Cardiac fibroblast (primary cell): ENCODE measurements at places on chromosomes 5 and 9.

DNA sequence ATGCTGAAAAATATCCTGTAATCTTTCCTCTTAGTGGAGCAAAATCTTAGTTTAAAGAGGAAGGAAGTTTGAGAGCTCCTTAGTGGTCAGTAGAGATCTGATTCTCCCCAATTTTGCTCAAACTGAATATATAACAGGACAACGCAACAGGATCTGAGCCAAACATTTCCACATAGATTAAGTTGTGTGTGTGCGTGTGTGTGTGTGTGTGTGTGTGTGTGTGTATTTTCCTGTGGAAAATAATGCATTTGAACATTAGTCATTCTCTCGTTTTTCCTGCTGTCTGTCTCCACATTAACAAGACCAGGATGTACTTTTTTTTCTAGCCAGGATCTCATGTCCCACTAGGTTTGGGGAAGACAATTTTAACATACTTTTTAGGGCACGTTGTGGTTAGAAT is 312.1 kb upstream of the CDH18 start:
- DNase-seq = peak; percentile 52

DNA sequence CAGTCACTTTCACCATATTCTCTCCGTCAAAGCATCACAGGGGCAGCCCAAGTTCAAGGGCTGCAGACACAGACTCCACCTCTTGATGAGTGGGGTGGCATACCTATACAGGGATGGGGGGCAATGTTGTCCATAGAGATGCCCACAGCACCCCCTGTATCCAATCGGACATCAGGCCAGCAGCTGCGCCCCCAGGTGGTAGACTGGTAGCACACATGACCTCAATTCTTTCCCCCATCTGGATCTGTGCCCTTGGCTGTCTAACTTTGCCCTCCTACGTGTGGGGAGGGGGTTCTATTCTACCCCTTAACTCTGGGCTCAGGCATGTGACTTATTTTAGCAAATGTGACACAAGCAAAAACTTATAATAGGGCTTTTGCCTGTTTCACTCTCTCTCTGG is 84.0 kb upstream of the SLC25A48 start:
- DNase-seq = no peak

DNA sequence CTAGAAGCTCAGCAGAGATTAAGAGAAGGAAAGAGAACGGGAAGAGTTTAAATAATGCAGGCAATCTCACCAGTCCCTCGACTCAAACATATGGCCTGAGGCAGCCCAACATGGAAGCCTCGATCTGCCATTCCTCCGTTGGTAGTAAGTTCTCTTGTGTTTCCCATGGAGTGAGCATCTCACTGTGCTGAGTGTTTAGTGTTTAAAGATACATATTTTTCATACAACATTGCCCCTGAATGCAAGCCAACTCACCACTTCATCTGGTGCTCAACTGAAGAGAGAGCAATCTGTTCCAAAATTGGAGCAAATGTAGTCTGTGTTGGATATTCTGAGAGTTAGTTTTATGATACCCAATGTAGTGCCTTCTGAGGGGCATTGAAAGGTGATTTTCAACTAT is 171.5 kb upstream of the ATP10B start:
- no peak for DNase-seq

GRCh38 chr9:90880066-90880465 is 78.4 kb downstream of the SYK start:
- no peak for DNase-seq

- peak; percentile 32 for DNase-seq
These were observed 39.2 kb downstream of the GRAMD2B start for GRCh38 chr5:126462239-126463014.

- peak; percentile 86 for DNase-seq
These were observed 297.0 kb upstream of the ACTBL2 start for GRCh38 chr5:57779383-57780223.

GRCh38 chr9:70049672-70050271 is 6.1 kb downstream of the MAMDC2 start:
- peak; percentile 90 for DNase-seq

- DNase-seq = no peak
These were observed 11.5 kb upstream of the ADGRV1 start for GRCh38 chr5:90547072-90547536.

DNA sequence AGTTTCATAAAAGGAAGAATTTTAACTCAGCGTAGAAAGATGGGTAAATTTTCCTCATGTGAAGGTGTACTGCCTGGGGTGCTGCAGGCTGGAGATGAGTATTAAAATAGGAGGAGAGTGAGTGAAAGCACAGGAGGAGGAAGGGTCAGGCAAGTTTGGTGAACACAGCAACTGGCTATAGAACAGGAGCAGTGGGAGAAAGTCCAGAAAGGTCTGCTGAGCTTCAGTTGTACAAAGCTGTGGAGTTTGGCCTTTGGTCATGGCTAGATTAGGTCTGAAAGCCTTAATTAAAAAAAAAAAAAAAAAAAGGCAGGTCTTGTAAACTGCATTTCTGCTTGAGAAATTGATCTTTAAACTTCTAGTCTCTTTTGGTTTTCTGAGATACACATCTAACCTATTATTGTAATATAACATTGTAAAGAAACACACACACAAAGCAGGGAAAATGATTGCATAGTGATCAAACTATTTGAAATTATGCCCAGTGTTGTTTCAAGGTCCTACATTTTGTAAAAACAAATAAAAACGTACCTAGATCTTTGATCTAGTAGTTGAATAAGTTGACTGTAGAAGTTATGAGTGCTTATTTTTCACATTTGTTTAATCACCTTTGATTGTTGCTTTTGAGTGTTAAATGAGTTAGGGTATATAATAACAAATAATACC is 43.6 kb downstream of the MAP3K1 start:
- DNase-seq = no peak

DNA sequence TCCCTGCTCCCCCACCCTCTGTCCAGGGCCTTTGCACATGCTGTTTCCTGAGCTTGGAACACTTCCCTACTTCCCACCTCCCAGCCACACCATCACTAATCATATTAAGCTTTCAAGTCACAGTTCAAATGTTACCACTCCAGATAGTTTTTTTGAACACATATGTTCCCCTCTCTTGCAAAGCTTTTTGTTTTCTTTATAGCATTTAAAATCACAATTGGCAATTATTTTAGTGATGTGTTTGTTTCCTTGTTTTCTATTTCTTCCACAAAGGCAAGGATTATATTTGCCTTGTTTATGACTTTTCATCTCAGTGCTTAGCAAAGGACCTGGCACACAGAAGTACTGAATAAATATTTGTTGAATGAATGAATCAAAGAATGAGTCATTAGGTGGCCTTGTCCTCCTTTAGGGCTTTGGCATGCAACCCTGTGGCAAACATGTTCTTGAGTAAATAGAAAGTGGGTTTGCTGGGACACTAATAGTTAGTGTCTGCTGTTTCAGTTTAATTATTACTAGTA is 386.8 kb downstream of the FGF10 start:
- DNase-seq = peak; percentile 77

DNA sequence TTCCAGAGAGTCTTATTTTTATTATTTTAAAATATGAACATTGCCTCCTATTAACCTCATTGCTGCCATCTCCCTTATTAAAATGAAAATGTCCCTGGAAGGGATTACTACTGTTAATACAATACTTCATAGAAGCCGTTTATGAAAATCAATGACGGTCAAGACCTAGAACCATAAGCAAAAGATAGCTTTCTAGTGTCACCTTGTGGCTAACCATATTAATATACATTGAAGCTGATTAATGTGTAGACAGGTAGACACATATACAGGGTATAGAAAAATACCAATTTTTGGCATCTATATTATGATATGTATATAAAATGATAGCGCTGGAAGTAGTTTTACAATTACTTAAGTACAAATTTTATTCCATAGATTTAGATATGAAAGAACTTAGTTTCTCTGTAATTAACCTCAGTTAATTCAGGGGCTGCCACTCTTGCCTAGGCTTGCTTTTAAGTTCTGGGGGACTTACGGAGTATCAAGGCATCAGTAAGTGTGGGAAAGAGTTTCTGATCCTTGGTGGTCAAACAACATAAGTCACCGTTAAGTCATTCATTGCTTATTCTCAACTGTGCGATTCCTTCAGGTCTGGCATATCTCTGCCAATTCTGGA is 2.5 kb upstream of the YTHDC2 start:
- peak; percentile 81 for DNase-seq

DNA sequence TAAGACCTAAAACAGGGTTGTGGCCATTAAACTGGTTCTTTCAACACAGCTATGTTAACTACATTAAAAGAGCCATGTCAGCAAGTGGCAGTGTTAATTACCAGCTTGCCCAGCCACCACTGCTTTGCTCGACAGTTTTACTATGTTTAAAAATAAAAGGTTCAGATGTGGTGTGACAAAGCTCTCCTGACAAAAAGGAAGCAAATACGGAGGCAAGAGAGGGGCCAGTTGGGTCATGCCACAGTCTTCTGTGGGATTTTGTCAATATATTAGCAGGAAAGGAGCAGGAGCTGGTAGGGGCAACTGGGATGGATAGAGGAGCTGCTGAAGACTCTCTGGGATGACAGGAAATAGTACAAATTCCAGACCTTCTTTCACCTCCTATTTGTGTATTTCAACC is 113.5 kb upstream of the PCA3 start:
- no peak for DNase-seq

- DNase-seq = no peak
These were observed 670.1 kb upstream of the CDH9 start for GRCh38 chr5:27708534-27708933.

- peak; percentile 77 for DNase-seq
These were observed 40.2 kb downstream of the NAIF1 start for GRCh38 chr9:128026773-128027541.

GRCh38 chr5:180601591-180602480 is 10.5 kb upstream of the SCGB3A1 start:
- no peak for DNase-seq

GRCh38 chr9:77163884-77164283 is 13.4 kb upstream of the VPS13A start:
- DNase-seq = peak; percentile 92

- DNase-seq = peak; percentile 71
These were observed at the start of gene TGFBI for GRCh38 chr5:136028782-136029742. TSS of gene TGFBI (plus strand) at chr5:136028988. CDS start at chr5:136029056, 68 bp downstream.
